A549 treated with CpdA at 1 μM for 4 hours (cell line): ENCODE measurements at places on chromosomes 4 and X. TPM values are rescaled to one million over a fixed set of nuclear protein-coding genes. Genes with fewer than 3 reads are reported as not detected.

Gene GABRG1
- not detected in 5 replicates for total RNA-seq

Gene BEX5
- not detected in 5 replicates for total RNA-seq

Gene ABCB7
- 13.9 to 17.9 TPM (median 16.0 TPM) in 5 replicates for total RNA-seq

Gene UBQLN2
- total RNA-seq, result 23.2 to 25.4 TPM (median 24.1 TPM) in 5 replicates

Gene SPATA18
- total RNA-seq, result 3.8 to 5.1 TPM (median 4.5 TPM) in 5 replicates

Gene ADH1A
- not detected in 5 replicates for total RNA-seq

Gene RELL1
- 3.5 to 8.3 TPM (median 4.8 TPM) in 5 replicates for total RNA-seq

Gene OTC
- not detected in 5 replicates for total RNA-seq

Gene PAGE2
- total RNA-seq, result not detected in 5 replicates

Gene RPA4
- total RNA-seq, result 0.15 to 0.36 TPM (median 0.19 TPM) in 5 replicates

Gene ENPP6
- total RNA-seq, result not detected in 5 replicates

Gene TLR6
- total RNA-seq, result 4.0 to 5.2 TPM (median 4.8 TPM) in 5 replicates

Gene CAPN6
- total RNA-seq, result not detected in 5 replicates

Gene PCDH10
- total RNA-seq, result 0.09 to 0.27 TPM (median 0.15 TPM) in 5 replicates
